Ammon's horn (tissue), 1 donor: ENCODE measurements at places on chromosomes 11 and 22.

DNA sequence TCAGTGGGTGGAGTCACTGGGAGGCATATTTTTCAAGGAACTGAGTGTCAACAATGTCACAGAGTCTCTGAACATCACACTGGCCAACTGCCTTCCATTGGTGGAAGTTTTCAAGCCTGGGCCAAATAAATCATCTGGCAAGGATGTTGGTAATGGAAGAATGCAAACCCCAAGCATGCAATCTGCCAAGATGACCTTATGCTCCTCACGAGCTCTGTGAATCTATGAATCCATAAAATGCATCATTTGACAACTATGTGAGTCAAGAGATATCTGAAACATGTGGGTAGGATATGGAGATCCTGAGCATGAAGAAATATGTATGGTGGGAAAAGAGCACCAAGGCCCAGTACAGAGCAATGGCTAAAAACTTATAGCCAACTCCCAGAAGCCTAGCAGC, 122.2 kb downstream of the PLEKHA7 start:
- no peak for DNase-seq

- no peak for DNase-seq
Observed at GRCh38 chr11:63641727-63642126, 27.5 kb upstream of the PLAAT3 start.

GRCh38 chr11:117972629-117973502, 13.3 kb upstream of the IL10RA start:
- DNase-seq, result no peak

DNA sequence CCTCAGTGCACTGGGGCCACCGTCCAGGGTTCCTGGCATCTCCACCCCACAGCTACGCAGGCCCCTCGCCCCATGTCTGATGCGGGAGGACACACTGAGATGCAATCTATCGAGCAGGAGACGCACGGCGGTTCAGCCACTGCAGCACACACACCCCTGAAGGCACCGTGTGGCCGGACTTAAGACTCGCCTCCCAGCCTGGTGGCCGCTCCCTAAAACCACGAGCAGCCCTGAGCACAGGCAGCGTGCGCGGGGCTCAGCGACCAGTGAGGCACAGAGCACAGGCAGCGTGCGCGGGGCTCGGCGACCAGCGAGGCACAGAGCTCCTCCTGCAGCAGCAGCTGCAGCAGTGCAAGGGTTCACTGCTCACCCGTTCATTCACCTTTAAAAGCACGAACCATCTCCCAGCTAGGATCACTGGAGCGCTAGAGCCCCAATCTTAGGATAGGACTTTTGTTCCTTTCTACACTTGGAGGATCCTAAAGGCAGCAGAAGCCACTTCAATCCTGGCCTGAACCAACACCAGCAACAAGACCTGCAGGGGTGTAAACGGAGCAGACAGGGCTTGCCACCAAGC, 31.4 kb downstream of the TOLLIP start:
- no peak for DNase-seq

DNA sequence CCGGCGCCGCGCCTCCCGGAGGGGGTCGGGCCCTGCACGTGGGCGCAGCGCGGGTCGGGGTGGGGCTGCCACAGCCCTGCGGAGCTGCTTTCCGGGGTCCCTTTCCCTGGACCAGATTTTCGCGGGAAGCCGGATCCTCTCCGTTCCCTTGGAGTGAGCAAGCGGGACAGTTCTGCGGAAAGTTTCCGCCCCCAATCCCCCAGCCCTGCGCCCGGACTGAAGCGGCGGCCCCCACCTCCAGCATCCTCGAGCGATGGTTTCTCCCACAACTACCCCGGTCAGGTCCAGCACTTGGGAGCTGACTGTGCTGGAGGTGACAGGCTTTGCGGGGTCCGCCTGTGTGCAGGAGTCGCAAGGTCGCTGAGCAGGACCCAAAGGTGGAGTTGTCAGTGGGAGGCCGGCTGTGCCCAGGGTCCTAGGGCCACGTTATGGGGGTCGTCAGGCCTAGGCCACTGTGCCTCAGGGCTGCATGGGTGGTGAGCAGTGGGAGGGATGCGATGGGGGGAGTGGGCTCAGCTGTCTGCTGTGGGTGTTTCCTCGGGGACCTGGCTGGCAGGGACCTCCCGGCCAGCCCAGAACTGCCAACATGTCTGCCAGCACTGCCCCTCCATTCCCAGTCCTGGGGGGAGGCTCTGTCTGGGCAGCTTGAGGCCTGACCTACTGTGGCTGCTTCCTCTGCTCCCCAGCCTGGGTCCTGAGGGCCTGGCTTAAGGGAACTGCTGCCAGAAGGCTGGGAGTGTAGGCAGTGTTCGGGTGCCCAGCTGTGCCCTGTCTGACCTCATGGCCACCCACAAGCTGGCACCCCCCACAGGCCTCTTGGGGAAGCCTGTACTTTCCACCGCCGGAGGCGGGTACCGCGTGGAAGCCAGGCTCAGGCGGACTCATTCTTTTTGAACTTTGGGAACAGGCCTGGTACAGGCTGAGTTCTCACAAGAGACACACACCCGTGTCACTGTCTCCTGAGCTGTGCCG, 726 bp downstream of the ST3GAL4 start:
- DNase-seq, result peak; percentile 91

- no peak for DNase-seq
Observed at GRCh38 chr11:75913984-75914383, 99.0 kb downstream of the UVRAG start.

DNA sequence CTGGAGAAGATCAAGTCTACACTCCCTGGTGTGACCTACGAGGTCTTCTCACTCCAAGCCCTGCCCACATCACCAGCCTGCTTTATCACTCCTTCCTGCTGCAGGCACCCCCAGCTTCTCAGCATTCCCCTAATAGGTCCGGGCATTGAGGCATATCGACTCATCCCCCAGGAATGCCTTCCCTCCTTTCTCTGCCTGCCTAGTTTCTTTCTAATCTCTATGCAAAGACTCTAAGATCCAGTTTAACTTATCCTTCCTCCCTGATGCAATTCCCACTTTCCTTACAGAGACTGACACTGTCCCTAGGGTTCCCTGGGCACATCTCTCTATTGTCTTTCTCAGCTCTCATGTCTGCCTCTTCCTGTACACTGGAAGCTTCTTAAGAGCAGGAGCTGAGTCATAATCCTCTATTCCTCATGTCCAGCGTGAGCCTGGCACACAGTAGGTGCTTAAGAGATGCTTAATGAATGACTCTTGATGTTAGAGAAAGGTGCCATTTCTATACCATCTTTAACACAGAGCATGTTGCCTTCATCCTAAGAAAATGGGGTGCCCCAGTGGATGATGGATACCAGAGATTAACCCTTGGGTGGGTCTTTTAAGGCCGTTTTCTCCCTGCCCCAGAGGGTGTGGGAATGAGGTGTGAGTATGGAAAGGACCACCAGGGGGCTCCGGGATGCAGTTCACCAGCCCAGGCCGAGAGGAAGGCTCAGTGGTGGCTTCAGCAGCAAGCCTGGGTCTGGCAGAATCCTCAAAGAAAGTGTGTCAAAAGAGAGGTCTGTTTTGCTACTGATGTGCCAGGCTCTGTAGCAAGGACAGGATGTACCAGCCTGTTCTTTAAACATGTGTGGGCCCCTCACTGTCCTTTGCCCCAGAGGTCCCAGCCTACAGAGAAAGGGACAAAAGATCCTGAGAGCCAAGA, 34.7 kb downstream of the PARVA start:
- peak; percentile 57 for DNase-seq
